Astrocyte of the spinal cord (primary cell): ENCODE measurements at places on chromosomes 6 and 20.

- peak; percentile 30 for DNase-seq
Observed at GRCh38 chr6:104325341-104326172, 534.2 kb downstream of the HACE1 start.

DNA sequence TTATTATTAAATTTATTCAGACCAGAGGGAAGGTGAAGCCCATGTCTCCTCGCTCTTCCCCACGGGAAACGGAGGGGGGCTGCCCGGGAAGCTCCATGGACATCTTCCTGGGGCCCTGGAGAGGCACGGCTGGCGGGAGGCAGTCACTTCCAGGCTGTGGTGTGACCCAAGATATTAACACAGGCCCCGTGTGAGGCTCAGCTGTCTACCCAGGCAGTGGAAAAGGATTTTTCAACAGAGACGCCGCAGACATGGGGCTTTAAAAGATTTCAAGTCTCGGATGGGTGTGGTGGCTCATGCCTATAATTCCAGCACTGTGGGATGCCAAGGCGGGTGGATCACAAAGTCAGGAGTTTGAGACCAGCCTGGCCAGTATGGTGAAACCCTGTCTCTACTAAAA is 117.9 kb downstream of the ERMARD start:
- DNase-seq, result no peak

DNA sequence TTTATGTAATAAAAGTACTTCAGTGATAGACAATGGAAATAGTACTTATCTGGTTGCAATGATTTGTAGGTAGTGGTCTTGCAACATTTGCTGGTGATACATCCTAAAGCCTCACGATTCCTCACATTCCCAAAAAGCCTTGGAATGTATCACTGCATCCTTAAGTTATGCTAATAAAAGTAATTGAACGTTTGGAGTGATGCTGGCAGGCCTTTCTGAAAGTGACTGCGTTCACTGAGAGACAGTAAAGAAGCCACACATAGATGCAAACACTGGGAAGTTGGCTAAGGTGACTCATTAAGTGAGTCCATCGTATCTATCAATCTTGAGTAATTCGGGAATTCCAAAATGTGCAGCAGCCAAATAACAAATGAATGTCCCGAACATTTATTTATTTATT is 444.1 kb upstream of the SOX4 start:
- no peak for DNase-seq

GRCh38 chr20:50837532-50838321 is 42.9 kb downstream of the BCAS4 start:
- peak; percentile 85 for DNase-seq

DNA sequence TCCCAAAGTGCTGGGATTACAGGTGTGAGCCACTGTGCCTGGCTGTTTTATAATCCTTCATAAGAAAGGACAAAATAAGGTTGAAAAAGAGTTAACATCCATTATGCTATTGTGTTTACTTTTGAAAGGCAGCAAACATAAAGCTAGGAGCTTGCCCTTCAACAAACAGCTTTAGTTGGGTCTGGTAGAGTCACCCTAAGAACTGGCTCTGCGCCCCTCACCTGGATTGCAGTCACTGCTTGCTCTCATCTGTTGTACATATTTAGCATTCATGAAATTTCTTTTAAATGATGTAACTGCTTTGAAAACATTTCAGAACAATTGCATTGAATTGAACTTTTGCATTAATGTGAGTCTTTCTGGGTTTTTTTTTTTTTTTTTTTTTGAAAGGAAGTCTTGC is 38.9 kb downstream of the JARID2 start:
- DNase-seq, result peak; percentile 57

GRCh38 chr20:1327827-1328679 is 886 bp downstream of the SDCBP2 start:
- no peak for DNase-seq

GRCh38 chr6:165628955-165629354 is 34.1 kb downstream of the PDE10A start:
- DNase-seq, result no peak

DNA sequence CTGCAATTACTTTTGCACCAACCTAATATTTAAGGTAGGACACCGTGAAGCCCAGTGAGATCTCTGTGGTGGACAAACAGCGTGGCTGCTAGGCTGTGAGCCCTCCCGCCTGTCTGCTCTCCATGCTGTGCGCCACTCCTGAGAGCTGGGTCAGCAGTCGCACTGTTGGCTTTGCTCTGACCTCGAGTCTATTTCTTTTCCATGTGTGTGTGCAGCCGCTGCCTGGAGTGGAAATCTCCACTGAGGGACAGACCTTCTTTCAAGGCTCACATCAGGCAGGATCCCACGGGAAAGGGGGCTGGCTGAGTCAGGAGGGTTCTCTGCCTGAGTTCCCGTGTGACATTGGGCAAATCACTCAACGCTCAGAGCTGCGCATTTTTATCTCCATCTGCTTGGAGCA is 27.1 kb downstream of the RIPOR3 start:
- DNase-seq, result no peak

- DNase-seq, result no peak
Observed at GRCh38 chr6:167244064-167244960, 46.8 kb upstream of the UNC93A start.

GRCh38 chr20:50189681-50190250 is 864 bp upstream of the CEBPB start:
- DNase-seq, result no peak

DNA sequence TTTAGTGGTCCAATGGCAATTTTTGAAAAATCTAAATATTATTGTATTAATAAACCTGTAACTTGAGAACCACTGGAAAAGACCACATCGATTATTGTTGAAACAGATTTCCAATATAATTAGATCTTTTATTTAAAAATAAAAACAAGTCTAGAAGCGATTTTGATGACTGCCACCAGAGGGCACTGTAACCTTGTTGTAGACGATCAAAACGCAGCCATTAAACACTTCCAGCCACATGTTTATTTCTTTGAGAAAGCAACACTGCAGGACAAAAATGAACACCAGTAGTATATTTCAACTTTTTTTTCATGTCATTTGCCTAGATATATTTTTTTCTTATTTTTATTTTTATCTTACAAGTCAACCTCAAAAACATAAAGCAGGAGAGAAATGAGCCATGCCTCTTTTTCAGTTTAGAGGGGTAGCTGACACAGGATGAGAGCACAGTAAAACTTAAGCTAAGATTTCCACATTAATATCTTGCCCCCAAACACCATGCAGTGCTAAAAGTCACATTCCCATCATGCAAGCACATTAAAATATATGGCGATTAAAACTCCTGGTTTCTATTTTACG is 115.4 kb downstream of the OPRM1 start:
- peak; percentile 81 for DNase-seq

GRCh38 chr6:105781915-105782314 is 304.2 kb upstream of the PRDM1 start:
- DNase-seq, result no peak

DNA sequence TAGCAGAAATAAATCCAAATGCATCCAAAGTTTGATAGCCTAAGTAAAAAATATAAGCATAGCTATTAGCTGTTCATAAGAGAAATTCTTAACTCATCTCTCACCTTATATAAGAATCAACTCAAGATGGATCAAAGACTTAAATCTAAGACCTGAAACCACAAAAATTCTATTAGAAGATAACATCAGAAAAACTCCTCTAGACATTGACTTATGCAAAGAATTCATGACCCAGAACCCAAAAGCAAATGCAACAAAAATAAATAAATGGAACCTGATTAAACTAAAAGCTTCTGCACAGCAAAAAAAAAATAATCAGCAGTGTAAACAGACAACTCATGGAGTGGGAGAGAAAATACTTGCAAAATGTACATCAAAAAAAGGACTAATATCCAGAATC is 184.3 kb downstream of the TFAP2A start:
- DNase-seq, result no peak

DNA sequence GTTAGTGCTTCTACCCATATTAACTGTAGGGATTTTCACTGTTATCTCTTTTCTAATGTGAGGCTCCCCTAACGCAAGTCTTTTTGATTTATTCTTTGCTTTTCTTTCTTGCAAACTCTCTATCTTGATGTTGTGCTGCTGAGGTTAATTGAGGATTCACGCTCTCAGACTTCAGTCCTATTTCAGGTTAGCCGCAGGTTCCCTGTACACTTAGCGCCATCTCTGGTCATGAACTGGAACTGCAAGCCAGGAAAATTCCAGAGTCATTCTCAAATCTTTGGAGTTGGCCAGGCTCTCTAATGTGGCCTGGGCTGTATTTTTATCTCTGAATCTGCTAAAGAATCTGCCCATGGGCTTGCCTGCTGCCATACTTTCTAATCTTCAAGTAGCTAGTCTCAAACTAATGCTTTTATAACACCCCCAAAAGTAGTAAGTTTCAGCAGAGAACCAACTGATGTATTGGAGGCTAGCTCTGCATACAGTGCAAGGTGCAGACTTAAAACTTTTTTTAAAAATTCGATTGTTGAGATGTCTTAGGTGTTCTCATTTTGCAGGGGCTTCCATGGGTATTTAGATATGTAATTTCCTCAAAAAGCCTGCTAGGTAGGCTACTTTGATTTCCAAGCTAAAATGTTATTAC is 91.1 kb upstream of the OPRM1 start:
- peak; percentile 5 for DNase-seq

- DNase-seq, result no peak
Observed at GRCh38 chr20:1623501-1624205, 3.8 kb upstream of the SIRPB1 start.

- DNase-seq, result no peak
Observed at GRCh38 chr20:34337544-34337943, 25.5 kb upstream of the ITCH start.
